Muscle of arm (tissue), 14 donors: ENCODE measurements at places on chromosomes 16 and 17. TPM values are rescaled to one million over a fixed set of nuclear protein-coding genes. Genes with fewer than 3 reads are reported as not detected.

Gene TSPAN10
- 0.98 TPM for polyA plus RNA-seq

Gene TLE7
- not detected for polyA plus RNA-seq

Gene SNAI3
- polyA plus RNA-seq = 7.0 TPM

Gene ABCC1
- 5.1 TPM for polyA plus RNA-seq

Gene KRT24
- 0.21 TPM for polyA plus RNA-seq

Gene SOST
- 2.1 TPM for polyA plus RNA-seq

Gene KIF19
- 1.0 TPM for polyA plus RNA-seq

Gene CCDC182
- not detected for polyA plus RNA-seq

Gene BICDL2
- not detected for polyA plus RNA-seq

Gene PDILT
- not detected for polyA plus RNA-seq

Gene ADAP2
- polyA plus RNA-seq = not detected

Gene TMED6
- polyA plus RNA-seq = not detected

Gene NPIPB13
- 12.2 TPM for polyA plus RNA-seq

Gene AANAT
- polyA plus RNA-seq = not detected

Gene GH1
- polyA plus RNA-seq = not detected

Gene KCNG4
- 0.05 TPM for polyA plus RNA-seq

Gene TK1
- 16.2 TPM for polyA plus RNA-seq

Gene GNG13
- polyA plus RNA-seq = not detected

Gene ZP2
- not detected for polyA plus RNA-seq

Gene DHRS7C
- 88.3 TPM for polyA plus RNA-seq

Gene SPHK1
- polyA plus RNA-seq = 0.91 TPM

Gene HAS3
- polyA plus RNA-seq = 5.7 TPM

Gene EMP2
- 91.0 TPM for polyA plus RNA-seq

Gene DCAKD
- 30.7 TPM for polyA plus RNA-seq

Gene MYH1
- polyA plus RNA-seq = 19.9 TPM

Gene TIMP2
- 173 TPM for polyA plus RNA-seq

Gene MAPT
- polyA plus RNA-seq = 7.2 TPM

Gene RBBP6
- polyA plus RNA-seq = not detected

Gene AP1G1
- polyA plus RNA-seq = 92.7 TPM

Gene RRAD
- 3.3 TPM for polyA plus RNA-seq

Gene TBKBP1
- polyA plus RNA-seq = 29.6 TPM

Gene TAT
- polyA plus RNA-seq = not detected

Gene KRT31
- polyA plus RNA-seq = 3.5 TPM

Gene ELMO3
- 0.49 TPM for polyA plus RNA-seq

Gene RAB11FIP4
- 0.38 TPM for polyA plus RNA-seq

Gene PNMT
- 3.5 TPM for polyA plus RNA-seq

Gene RGS9
- not detected for polyA plus RNA-seq

Gene ABAT
- polyA plus RNA-seq = 15.2 TPM
